ENCODE measurements at places on chromosomes 2 and 18. TPM values are rescaled to one million over a fixed set of nuclear protein-coding genes. Genes with fewer than 3 reads are reported as not detected.

Gene AQP12B
- total RNA-seq, result not detected

DNA sequence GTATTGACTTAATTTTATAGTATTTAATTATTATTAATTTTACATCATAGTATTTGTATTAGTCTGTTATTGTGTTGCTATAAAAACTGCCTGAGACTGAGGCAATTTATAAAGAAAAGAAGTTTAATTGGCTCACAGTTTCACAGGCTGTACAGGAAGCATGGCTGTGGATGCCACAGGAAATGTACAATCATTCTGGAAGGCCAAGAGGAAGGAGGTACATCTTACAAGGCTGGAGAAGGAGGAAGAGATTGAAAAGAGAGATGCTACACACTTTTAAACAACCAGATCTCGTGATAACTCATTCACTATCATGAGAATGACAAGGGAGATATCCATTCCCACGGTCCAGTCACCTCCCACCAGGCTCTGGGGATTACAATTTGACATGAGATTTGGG lies 2019.4 kb upstream of the PIK3C3 start:
- no peak for DNase-seq

Gene WDCP
- total RNA-seq, result 13.4 TPM

Gene CHRNG
- total RNA-seq, result not detected

DNA sequence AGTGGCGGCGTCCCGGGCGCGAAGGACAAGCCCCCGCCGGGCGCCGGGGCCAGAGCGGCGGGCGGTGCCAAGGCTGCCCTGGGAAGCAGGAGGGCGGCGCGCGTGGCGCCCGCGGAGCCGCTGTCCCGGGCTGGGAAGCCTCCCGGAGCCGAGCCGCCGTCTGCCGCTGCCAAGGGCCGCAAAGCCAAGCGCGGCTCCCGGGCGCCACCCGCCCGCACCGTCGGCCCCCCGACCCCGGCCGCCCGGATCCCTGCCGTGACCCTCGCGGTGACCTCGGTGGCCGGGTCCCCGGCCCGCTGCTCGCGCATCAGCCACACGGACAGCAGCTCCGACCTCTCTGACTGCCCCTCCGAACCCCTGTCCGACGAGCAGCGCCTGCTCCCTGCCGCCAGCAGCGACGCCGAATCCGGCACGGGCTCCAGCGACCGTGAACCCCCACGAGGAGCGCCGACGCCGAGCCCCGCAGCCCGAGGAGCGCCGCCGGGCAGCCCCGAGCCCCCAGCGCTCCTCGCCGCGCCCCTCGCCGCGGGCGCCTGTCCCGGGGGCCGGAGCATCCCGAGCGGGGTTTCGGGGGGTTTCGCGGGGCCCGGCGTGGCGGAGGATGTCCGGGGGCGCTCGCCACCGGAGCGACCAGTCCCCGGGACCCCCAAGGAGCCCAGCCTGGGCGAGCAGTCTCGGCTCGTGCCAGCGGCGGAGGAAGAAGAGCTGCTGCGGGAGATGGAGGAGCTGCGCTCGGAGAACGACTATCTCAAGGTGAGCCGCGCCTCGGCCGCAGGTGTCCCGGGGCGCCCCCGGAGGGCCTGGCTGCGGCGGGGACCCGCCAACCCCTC lies 820 bp downstream of the MTCL1 start:
- peak; percentile 21 for DNase-seq

GRCh38 chr2:240784629-240785423 lies 35.2 kb downstream of the KIF1A start:
- DNase-seq, result no peak

GRCh38 chr2:231260442-231261208 lies 62.2 kb downstream of the ARMC9 start:
- no peak for DNase-seq

- no peak for DNase-seq
Measured at GRCh38 chr2:10841547-10842219, 29.1 kb upstream of the PDIA6 start.

Gene MARCO
- not detected for total RNA-seq

Gene RNF181
- total RNA-seq, result 155 TPM

GRCh38 chr2:127161176-127162136 lies 54.5 kb upstream of the BIN1 start:
- no peak for DNase-seq

DNA sequence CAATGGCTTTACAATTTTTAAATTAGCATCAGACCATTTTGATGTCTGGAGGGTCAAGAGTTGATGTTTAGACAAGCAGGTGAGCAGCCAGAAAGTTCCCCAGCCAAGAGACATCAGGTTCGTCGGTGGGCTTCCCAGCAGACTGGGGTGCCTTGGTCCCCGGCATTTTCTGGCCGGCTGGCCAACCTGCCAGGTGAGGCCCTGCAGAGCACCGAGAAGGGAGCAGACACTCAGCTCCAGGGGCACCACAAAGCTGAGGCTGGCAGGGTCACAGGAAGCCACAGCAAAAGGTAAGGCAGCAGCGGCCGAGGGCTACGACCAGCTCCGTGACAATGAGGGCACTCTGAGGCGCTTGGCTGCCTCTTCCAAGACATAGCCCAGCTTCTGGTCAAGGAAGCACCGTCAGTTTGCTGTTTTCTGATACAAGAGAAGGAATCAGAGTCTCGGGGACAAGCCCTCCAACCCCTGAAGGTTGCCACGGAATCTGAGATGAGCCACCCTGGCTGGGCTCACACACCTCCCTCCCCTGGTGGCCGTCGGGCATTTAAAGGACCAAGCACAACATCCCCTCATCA lies 229.0 kb downstream of the MGAT5 start:
- DNase-seq, result no peak

DNA sequence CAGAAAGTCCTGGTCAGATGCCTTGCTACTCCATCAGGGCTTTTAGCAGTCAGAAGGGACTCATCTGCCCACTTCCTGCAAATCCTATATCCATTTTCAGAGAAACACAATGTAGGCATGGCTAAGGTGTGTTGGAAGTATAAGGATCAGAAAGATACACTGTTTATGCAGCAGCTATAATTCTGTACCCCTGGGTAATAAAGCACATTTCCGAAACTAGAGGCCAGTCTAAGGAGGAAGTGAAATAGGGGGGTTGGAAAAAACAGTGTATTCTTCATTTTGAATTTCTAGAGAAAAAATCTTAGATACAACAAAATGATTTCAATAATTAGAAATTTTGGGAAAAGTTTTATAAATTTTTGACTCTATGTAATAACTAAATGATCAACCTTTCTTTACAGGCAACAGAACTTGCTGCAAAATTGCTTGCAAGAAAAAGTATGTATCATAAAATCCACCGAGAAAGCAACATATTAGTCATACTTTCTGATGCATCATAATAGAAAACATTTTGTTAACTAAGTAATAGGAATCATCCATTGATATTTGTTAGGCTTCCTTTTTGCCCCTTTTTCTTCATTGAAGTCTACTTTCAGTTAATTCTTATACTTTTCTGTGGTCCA lies 47.4 kb downstream of the FSIP2 start:
- no peak for DNase-seq

GRCh38 chr2:74587664-74588277 lies 33.3 kb downstream of the DOK1 start:
- peak; percentile 65 for DNase-seq

- DNase-seq, result no peak
Measured at GRCh38 chr2:70828115-70828514, 7.5 kb downstream of the CD207 start.

Gene C2orf80
- total RNA-seq, result not detected

- DNase-seq, result peak; percentile 47
Measured at GRCh38 chr18:832085-832681, 20.1 kb upstream of the YES1 start.

Gene PLGLB2
- total RNA-seq, result 1.5 TPM

- peak; percentile 37 for DNase-seq
Measured at GRCh38 chr2:23385748-23386338, 864 bp downstream of the KLHL29 start.

Gene OSR1
- total RNA-seq, result 0.26 TPM

Gene CYP27C1
- total RNA-seq, result 6.4 TPM

Gene DAW1
- 1.6 TPM for total RNA-seq

DNA sequence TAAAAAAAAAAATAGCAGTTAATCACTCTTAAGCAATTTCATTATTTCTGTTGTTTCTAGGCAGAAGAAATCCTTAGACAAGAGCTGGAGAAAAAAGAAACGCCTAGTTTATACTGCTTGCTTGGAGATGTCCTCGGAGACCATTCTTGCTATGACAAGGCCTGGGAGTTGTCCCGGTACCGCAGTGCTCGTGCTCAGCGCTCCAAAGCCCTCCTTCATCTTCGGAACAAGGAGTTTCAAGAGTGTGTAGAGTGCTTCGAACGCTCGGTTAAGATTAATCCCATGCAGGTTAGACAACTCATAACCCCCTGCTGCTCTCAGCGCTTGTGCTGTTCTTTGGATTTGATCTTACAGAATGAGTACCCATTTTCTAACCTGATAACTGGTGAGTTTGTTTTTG lies 130.4 kb downstream of the TTC27 start:
- no peak for DNase-seq

Gene TCF23
- total RNA-seq, result not detected

- no peak for DNase-seq
Measured at GRCh38 chr18:63182861-63183260, 136.7 kb downstream of the BCL2 start.

DNA sequence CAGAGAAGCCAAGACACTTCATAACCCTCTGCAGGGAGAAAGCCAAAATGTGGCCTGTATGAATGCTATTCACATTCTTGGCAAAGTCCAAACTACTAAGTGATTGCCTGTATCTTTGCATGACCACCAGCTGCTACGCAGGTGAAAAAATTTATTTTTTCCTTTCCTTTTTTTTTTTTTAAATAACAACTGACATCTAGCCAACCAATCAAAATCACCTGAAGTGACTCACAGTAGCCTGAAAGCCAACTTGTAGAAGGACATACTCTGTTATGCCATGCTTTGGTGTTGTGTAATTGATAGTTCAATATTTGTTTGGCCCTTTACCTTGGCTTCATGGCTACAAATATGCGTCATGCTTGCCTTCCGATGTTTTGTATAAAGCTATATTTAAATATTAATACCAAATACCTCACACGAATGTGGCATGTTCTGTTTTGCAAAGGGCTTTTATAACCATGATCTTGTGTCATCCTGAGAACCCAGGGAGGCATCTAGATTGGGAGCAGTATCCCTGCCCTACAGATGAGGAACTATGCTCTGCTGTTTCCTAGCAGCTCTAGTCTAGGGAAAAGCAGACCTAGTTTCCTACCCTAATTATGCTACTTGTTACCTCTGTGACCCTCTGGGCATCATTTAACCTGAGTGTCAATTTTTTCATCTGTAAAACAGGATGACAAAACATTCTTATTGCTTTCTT lies 102.1 kb downstream of the MYOM1 start:
- no peak for DNase-seq

DNA sequence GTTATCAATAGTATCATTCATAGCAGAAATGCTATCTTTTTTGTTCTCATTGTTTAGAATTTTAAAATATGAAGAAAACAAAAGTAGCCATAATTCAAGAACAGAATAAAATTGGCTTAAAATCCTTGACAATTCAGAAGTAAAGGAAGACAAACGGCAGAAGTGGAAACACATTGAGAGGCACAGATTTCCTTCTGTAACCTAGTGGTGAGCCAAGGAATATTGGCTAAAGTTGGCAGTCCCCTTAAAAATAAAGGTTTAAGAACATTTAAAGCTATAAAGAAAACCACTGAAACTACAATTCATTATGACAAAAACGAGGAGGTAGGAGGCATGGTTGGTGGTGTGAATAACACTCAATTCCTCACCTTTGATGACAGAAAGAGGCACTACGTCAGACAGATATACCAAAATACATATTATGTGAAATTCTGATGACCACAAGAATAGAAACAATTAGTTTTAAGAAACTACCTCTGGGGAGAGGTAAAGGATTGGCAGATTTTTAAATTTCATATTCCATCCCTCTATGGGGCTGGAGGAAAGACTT lies 42.3 kb downstream of the SFT2D3 start:
- DNase-seq, result no peak

DNA sequence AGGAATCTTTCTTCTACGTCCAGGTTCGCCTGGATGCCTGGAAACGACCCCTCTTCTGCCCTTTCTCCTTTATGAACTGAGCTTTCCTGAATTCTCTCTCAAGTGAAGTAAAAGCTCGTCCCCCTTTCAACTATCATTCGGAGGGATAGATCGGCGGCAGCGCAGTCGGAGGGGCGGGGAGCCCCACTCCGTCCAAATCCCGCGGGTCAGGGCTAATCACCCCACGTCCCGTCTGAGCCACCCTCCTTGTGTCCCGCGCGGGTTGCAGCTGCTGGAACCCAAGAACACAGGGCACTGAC lies 367 bp downstream of the FBXO48 start:
- no peak for DNase-seq

Gene ARHGAP25
- total RNA-seq, result 4.6 TPM

Gene MERTK
- total RNA-seq, result 12.3 TPM

- DNase-seq, result no peak
Measured at GRCh38 chr2:215427585-215427984, 8.3 kb downstream of the FN1 start.

Gene ASB18
- not detected for total RNA-seq

- DNase-seq, result no peak
Measured at GRCh38 chr2:145273840-145274239, 753.9 kb upstream of the ZEB2 start.

Data from endothelial cell (in vitro differentiated cells).